Stimulated activated CD4-positive, alpha-beta T cell treated with anti-CD3 and anti-CD28 coated beads, Interleukin-12 subunit alpha, Interleukin-12 subunit beta, amount 100 ng/mL, for 4 hours (primary cell): ENCODE measurements at places on chromosomes 5 and 9.

- no peak for DNase-seq
Observed at GRCh38 chr9:15140051-15140450, 167.0 kb downstream of the TTC39B start.

DNA sequence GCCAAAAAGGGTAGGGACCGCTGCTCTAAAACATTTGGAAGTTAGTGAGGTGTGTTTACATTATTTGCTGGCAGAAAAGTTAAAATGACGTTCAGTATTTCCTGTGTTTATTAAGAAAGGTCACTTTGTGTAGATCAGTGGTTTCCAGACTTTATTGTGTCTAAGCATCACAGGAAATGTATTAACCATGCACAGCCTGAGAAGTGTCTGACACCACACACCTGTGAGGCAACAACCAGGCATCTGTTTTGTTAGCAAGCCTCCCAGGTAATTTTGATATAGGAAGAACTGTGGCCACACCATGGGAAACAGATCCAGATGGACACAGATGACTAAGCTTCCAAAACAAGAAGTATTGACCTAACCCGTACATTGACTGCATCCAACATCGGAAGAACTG, 12.0 kb downstream of the TTC1 start:
- DNase-seq = no peak

DNA sequence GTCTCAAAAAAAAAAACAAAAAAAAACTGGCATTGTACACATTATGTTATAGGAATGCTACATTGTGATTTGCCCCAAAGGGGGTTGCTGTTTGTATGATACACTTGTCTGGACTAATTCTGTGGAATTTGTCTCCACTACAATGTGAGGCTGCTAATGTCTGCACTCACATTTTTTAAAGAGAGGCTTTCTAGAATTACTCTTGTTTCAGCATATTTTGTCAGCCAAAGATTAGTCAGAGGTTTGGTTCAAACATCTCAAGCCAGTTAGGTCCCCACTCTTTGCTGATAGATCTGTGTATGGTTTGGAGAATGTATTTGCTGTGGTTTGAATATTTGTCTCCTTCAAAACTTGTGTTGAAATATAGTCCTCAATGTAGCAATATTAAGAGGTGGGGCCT, 59.3 kb upstream of the ZNF169 start:
- no peak for DNase-seq

- no peak for DNase-seq
Observed at GRCh38 chr9:81292056-81292805, 397.1 kb downstream of the TLE1 start.

DNA sequence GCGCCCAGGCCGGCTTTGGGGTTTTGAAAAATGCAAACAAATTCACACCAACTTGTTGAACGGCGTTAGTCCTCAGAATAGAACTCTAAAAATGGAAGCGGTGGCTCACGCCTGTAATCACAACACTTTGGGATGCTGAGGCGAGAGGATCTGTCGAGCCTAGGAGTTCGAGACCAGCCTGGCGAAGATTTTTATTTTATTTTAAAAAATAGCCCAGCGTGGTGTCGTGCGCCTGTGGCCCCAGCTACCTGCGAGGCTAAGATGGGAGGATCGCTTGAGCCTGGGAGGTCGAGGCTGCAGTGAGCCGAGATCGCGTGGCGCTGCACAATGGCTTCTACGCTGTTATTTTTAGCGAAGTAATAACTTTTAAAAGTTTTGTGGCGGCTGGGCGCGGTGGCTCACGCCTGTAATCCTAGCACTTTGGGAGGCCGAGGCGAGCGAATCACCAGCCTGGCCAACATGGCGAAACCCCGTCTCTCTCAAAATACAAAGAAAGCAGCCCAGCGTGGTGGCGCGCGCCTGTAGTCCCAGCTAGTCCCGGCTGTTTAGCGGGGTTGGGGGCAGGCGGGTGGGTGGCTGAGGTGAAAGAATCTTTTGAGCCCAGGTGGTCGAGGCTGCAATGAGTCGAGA, 694 bp upstream of the PLIN2 start:
- peak; percentile 10 for DNase-seq

DNA sequence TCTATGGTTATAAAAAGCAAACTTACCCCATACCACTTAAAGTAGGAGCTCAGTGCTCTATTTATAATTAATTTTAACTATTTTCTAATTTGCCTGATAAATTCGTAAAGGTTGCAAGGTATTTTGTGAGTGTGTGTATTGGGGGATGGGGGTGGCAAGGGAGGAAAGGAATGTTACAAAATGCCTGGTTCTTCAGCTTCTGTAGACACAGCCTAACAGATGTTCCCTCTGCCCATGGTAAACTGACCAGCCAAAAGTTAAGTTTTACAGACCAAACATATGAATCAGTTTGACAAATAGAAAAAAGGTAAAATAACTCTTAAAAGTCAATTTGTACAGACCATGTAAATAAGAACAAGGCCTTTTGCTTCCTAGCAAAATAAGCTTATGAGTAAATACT, 232.6 kb downstream of the KIAA0825 start:
- no peak for DNase-seq

- DNase-seq = no peak
Observed at GRCh38 chr9:89639367-89639795, 34.6 kb downstream of the GADD45G start.

- DNase-seq = no peak
Observed at GRCh38 chr9:81563739-81564138, 125.6 kb downstream of the TLE1 start.

- DNase-seq = no peak
Observed at GRCh38 chr9:8270235-8270634, 470.7 kb upstream of the DMAC1 start.

DNA sequence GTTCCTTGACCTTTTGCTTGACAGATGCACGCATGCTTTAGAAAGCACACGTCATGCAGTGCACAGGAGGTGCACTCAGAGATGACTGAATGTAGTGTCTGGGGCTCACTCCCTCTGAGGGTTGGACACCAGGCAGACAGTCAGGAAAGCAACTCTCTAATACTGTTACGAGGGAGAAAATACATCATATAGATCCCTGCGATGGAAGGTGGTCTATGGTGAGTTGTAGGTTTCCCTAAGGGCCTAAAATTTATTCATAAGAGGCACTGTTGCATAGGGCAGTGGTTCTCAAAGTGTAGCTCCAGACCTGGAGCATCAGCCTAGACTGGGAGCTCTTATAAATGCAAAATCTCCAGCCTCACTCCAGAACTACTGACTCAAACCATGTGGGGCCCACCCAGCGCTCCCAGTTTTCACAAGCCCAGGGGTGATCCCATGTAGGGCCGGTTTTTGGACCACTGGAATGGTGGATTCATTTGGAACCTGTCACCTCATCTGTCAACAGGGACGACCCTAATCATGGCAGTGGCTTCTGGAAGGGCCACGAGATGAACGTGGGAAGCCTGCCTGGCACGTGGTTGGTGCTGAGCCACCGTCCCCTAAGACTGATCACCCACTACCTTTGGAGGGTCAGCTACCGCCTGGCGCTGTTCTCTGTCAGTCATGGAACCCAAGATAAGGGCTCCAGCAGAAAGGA, 16.8 kb upstream of the PHF19 start:
- DNase-seq = no peak

DNA sequence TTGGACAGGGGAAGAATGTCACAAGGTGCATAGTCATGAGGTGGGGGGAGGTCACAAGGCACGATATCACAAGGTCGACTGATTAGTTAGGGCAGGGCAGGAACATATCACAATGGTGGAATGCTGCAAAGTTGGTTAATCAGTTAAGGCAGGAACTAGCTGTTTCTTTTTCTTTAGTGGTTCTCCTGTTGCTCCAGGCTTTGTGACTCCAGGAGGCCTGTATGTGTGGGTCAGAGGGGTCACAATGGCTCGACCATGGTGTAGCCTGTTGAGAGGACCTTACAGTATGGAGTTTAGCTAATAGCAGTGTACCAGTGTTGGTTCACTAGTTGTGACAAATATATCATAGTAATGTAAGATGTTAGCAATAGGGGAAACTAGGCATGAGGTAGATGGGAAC, 12.4 kb upstream of the FSD1L start:
- no peak for DNase-seq

DNA sequence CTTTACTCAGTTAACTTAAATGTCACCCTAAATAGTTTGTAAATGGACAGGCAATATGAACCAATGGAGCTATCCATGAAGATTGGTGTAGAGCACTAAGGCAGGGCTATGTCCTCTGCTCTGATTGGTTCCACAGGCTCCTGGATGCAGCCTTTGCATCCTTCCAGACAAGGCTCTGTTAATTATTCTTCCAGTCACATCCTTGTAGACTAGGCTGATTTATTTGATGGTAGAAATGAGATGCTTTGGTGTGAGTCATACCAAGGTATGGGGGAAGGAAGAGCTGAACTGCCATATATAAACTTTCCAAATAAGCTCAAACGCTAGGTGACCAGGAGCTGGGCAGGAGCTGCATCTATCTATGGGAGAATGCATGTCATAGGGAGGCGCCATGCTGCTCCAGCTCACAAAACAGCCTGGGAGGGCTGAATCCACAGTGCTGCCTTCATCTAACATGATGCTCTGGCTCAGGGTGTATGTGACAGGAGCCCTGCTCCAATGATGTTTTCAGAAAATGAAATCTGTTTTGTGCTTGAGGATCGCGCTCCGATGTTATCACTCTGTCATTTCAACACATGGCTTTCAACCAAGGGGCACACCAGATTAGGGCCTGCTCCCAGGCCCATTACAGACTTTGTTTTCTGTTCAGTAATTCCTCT, 818.0 kb upstream of the ZNF608 start:
- DNase-seq = no peak

- DNase-seq = peak; percentile 42
Observed at GRCh38 chr5:144187699-144188294, 17.1 kb downstream of the KCTD16 start.

- DNase-seq = no peak
Observed at GRCh38 chr5:32508806-32509805, 64.6 kb upstream of the ZFR start.
